Mesothelial cell of epicardium (in vitro differentiated cells): ENCODE measurements at places on chromosomes 4 and X.
A peak's percentile ranks its signal among the peaks of the same experiment; 100 is the strongest.

DNA sequence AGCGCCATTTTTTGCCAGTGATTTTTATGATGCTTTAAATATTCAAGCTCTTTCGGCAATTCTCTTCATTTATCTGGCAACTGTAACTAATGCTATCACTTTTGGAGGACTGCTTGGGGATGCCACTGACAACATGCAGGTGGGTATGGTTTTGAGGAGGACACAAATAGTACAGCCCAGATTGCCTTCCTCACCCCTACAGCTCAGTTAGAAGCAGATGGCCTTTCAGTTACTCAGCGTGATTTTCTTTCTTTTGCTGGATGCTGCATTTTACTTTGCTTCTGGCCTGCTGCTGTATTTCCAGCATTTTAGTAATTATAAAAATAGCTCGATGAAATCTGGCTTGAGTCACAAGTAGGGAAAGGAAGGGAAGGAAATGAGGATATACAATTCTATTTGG, 114.7 kb downstream of the SLC4A4 start:
- no peaks in the 10 kb centered on the region for H3K36me3 ChIP-seq
- no peak overlapping the region for H3K27ac ChIP-seq
- H3K4me3 ChIP-seq = no peak overlapping the region
- H3K4me1 ChIP-seq = peaks cover 17% of the 10 kb centered on the region

- no peak overlapping the region for H3K4me3 ChIP-seq
- peaks cover 4% of the 10 kb centered on the region for H3K4me1 ChIP-seq
- no peak overlapping the region for H3K27ac ChIP-seq
- DNase-seq = no peak
- peaks cover 29% of the 10 kb centered on the region for H3K36me3 ChIP-seq
- no peaks in the 10 kb centered on the region for H3K27me3 ChIP-seq
These were observed 16.5 kb downstream of the TRAPPC11 start for GRCh38 chr4:183675625-183676024.

DNA sequence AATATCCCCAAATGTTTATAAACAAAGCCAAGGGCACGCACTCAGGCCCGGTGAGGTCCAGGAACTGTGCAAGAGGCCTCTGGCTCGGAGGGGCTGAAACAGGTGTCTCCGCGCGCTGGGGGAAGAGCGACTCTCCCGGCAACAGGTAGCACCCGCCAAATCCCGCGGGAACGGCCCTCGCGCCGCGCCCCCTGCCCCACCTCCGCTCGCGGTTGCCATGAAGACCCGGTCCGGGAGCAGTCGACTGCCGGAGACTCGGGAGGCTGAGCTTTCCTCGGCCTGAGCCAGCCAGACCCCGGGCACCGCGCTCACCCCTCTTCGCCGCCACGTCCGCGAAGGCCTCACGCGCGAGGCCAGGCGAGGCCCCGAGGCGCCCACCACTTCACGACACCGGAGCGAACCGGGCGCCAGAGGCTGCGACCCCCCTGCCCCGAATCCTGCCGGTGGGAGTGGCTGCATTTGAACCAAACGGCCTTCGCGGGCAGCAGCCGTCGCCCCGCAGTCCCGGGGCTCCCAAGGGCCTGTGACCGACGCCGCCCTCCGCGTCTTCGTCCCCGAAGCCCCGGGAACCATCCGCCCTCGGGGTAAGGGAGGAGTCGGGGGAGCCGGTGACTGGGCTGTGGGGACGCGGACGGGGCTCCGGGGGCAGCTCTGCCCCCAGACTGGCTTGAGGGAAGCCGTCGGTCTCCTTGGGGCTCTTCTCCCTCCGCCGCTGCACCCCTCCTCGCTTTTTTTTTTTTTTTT, at the start of gene NSUN7:
Gene NSUN7 (plus strand): TSS at position 239 of the 744 bp plus-strand sequence. CDS start 739 bp downstream, outside the sequence.
- peaks cover 29% of the 10 kb centered on the region for H3K4me1 ChIP-seq
- H3K36me3 ChIP-seq = peaks cover 19% of the 10 kb centered on the region
- peak; percentile 67 for DNase-seq
- no peaks in the 10 kb centered on the region for H3K27me3 ChIP-seq
- H3K4me3 ChIP-seq = peak within 1 kb of the TSS; percentile 88

GRCh38 chr4:212438-213188, 88.3 kb downstream of the ZNF718 start:
- H3K4me1 ChIP-seq = peaks cover 3% of the 10 kb centered on the region
- H3K4me3 ChIP-seq = peak overlapping the region; percentile 76
- no peak for DNase-seq
- H3K27me3 ChIP-seq = no peaks in the 10 kb centered on the region
- H3K27ac ChIP-seq = peak overlapping the region; percentile 71
- peaks cover 23% of the 10 kb centered on the region for H3K36me3 ChIP-seq

GRCh38 chr4:53376900-53377299, 541 bp upstream of the FIP1L1 start:
- H3K27me3 ChIP-seq = peaks cover 18% of the 10 kb centered on the region
- peak overlapping the region; percentile 98 for H3K27ac ChIP-seq
- H3K4me3 ChIP-seq = peak overlapping the region; percentile 98
- peaks cover 1% of the 10 kb centered on the region for H3K36me3 ChIP-seq
- no peak for DNase-seq

DNA sequence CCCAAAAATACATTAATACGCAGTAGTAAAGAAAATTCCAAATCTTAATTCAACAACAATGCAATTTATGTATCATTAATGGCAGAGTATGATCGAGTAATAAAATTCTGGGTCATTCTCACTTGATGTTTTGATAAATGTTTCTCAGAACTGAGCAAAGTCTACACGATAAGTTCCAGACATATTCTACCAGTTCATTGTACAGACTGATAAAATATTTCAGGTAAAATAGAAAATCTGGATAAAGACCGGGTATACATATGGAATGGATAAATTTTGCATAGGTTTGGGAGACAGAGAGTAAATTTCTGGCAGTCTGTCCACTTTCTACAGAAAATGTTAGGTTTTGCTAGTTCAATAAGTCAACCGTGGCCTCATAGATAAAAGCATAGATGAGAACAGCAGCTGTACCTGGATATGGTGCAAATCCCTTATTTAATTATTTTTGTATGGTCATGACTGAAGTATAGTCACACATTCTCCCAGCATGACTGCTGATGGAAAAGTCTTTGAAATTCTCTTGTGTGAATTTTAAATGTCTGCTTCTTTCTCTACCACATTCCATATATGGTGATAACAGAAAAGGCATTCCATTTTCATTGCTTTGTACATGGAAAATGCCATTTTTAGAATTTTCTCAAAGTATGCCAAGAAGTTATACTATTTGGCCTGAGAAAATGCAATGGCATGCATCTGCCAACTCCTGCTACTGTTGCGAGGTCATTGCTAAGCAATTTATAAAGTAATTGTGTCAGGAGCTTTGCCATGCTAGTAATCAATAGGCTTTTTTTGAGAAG, 301.9 kb upstream of the ARSJ start:
- H3K4me1 ChIP-seq = peaks cover 4% of the 10 kb centered on the region
- H3K27me3 ChIP-seq = no peaks in the 10 kb centered on the region
- peaks cover 6% of the 10 kb centered on the region for H3K36me3 ChIP-seq
- H3K27ac ChIP-seq = peak overlapping the region; percentile 60
- DNase-seq = no peak
- no peak overlapping the region for H3K4me3 ChIP-seq

DNA sequence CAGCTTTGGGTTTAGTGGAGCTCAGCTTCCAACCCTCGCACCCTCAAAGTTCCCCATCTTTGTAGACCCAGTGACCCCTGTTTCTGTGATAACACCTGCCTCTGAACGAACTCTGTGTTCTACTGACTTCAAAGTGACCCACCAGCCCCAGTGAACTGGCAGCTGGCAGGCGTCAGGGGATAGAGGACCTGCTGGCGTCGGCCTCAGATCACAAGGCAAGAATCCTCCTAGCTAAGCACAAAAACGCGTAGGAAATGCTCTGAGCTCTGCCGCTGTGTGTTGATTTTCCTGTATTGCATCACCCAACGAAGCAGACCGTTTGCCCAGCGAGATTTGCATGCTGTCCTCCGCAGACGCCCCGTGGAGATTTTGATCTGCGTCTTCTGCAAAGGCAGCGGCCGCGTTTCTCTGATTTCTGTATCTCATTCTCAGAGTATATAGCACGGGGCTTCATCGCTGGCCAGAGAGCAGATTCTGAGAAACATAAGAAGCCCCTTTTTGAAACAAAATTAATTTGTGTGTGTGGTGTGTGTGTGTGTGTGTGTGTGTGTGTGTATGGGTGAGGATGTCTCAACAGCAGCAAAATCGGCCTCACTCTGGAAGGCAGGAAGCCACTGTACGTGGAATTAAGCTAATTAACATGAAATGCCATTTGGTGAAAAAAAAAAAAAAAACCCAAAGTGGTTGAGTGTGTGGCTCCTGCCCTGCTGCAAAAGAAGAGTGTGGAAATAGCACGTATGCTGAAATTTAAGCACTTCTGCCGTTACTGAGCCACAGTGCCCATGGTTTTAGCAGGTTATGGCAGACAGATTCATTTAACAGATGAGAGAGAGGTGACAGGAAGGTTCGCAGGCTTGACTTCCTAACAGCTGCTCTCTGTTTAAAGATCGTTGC, 29.2 kb upstream of the ASMTL start:
- H3K4me1 ChIP-seq = peaks cover 4% of the 10 kb centered on the region
- peak overlapping the region; percentile 74 for H3K27ac ChIP-seq
- DNase-seq = peak; percentile 51
- H3K36me3 ChIP-seq = no peaks in the 10 kb centered on the region

DNA sequence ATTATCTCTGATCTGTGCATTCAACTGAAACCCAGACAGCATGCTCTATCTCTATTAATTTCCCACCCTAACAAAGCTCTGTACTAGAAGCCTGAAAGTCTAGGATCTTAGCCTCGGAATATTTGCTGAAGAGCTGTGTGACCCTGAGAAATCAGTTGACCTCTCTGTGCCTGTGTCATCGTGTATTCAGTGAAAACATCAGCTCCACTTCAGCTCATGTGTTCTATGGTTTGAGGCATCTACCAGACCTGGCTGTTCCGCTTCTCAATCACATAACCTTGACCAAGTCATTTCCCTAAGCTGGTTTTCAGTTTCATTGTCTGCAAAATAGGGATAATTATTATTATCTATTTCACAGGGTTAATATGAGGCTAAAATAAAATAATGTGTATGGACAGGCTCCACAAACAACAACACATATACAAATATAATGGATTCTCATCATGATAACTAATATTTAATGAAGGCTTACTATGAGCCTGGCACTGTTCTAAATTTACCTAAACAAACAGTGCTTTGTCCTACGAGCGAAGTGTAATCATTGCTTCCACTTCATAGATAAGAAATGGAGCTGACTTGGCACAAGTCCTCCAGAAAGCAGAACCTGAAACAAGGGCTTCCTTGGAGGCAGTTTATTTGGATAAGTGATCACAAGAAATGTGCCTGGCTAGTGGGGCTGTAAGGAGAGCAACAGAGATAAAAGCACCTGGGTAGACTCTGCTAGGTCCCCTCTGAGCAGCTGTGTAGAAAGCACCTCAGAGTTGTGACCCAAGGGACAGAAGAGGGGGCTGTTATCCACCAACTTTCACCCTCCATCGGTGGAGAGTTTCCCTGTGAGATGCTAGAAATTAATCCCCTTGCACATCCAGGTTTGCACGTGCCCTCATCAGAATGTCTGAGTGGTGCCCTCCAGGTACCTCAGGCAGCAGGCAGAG, 356.9 kb downstream of the RAB28 start:
- peaks cover 4% of the 10 kb centered on the region for H3K4me1 ChIP-seq

DNA sequence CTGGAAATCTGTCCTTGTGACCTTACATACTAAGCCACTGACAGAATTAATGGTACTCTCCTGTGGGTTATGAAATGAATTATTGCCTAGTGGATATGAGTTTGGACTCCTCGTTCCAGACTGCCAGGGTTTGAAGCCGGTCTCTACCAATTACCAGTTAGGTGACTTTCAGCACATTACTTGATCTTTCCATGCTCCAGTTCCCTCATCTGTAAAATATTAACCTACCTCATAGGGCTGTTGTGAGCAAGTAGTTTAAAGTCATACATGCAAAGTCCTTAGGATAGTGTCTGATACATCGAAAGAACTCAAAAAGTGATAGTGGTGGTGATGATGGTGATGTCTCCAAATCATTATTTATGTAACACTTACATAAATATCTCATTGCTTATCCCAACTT, 373.5 kb upstream of the ARX start:
- no peaks in the 10 kb centered on the region for H3K36me3 ChIP-seq
- no peak overlapping the region for H3K4me3 ChIP-seq
- H3K27me3 ChIP-seq = peaks cover 3% of the 10 kb centered on the region

DNA sequence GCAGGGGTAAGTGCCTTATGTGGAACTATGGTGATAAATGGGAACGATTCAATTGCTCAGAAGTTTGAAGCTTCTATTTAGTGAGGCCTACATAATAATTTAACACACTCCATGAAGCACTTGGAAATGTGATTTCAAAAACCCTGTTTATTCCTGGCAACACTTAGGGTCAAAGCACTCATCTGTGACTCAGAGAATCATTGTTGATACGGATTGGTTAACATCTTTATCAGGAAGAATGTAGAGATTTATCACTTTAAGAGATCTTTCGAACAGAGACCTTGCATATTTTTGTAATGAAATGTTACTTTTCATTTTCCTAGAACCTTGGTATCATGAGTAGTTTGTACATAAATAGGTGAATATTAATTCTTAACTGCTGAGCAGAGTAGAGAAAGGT, 269.1 kb upstream of the SLIT2 start:
- H3K36me3 ChIP-seq = peaks cover 6% of the 10 kb centered on the region
- H3K27ac ChIP-seq = no peak overlapping the region
- peaks cover 1% of the 10 kb centered on the region for H3K4me1 ChIP-seq
- H3K4me3 ChIP-seq = no peak overlapping the region
- no peak for DNase-seq

DNA sequence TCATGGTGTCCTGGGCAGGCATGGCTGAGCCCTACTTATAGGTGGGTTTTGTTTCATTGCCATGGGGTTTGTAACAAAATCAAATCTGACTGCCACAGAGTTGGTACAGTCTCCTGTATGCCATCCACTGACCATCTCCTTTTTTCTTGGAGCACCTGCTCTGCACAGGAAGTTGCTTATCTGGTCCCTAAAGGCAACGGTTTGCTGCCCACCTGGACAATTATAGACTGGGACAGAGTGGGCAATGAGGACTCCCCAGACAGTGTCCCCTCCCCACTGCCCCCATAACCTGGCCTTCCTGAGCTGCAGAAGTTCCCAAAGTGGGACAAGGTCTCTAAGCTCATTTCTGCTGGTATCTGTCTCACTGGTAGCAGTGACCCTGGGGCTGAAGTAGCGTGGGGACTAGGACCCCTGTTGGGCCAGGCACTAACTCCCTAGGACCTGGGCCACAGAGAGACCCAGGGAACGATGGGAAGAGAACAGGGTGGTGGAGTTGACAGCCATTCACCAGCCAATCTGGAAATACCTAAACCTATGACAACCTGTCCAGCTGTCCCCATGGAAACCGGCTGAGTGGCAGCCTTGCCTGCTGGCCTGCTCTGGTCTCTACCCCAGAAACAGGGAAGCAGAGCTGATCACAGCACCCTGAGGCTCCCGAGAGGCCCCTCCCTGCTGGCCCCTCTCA, 64.7 kb downstream of the WFS1 start:
- DNase-seq = no peak
- H3K4me1 ChIP-seq = no peaks in the 10 kb centered on the region
- H3K27ac ChIP-seq = no peak overlapping the region

DNA sequence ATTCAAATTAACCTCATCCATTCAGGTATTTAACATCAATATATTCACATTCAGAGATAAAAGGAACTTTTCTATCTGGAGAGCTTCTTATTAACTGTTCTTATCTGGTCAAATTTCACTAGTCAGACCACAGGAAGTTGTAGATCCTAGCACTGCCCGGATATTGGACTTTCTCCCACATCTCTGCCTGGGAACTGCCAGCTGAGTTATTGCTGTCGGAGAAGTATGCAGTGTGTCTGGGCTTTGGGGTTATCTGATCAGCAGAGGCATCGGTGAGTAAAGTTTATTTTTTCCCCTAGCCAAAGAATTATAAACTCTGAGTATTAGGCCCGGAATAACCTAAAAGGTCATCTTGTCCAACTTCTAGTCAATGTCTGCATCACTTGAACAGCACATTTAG, 45.1 kb downstream of the OR13H1 start:
- H3K27ac ChIP-seq = peak overlapping the region; percentile 89
- peak overlapping the region; percentile 26 for H3K4me3 ChIP-seq
- H3K4me1 ChIP-seq = peaks cover 26% of the 10 kb centered on the region
- H3K27me3 ChIP-seq = no peaks in the 10 kb centered on the region
- no peak for DNase-seq
